ENCODE measurements at places on chromosomes 1 and 21.

DNA sequence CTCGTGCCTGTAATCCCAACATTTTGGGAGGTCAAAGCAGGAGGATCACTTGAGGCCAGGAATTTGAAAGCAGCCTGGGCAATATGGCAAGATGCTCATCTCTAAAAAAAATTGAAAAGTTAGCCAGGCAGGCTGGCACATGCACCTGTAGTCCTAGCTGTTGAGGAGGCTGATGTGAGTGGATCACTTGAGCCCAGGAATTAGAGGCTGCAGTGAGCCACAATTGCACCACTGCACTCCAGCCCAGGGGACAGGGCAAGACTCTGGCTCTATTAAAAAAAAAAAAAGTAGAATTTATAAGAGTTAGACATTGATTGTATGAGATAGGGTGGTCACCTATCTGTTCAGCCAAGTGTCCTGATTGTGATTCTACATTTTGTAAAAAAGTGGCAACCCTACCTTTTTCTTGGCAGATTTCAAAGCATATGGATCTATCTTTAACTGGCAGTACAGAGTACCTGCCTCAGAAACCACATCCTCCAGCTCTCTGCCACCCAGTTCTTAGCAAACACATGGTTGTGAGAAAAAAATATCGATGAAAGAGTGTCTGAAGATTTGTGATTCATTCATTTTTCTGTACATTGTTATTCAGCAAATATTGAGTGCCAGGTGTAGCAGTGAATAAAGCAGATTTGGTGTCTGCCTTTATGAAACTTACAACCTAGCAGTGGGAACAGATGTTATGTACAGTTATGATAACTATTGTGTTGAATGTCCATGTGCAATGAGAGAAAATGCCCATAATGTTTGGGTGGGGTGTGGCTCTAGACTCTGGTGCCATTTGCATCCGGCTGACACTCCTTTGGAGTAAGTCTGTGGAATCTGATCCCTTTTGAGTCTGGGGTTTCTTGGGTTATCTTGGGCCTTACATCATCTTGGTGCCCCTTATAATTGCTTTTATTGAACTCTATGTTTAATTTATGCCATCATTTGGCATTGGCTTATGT, 82.5 kb downstream of the ST3GAL3 start:
- DNase-seq = no peak

DNA sequence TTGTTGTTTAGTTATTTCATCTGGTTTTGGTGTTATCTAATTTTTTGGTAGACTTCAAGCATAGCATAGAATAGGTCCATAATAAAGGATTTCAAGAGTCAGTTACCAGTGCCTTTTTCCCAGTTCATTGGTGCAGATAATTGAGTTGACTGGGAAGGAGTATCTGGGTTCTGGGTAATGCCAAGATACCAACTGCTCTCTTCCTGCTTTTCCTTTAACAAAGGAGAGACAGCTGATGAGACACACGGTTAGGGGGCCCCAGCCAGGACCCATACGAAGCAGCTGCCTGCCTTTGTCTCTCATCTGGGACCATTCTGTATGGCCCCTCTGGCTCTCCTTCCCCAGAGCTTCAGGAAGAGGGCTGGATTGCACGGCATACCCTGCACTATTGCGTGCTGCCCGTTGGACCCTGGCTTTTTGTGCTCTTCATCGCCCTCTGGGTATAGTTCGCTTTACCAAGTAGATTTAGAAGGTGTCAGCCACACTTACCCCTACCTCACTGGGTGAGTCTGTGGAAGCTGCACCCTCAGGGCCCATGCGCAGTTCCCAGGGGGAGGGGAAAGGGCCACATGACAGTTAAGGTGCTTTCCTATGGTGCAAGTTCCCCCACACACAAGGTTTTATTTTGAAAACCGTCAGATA, 7.0 kb downstream of the NAV1 start:
- peak; percentile 66 for DNase-seq

GRCh38 chr1:74650561-74650960, 23.0 kb downstream of the ERICH3 start:
- no peak for DNase-seq

DNA sequence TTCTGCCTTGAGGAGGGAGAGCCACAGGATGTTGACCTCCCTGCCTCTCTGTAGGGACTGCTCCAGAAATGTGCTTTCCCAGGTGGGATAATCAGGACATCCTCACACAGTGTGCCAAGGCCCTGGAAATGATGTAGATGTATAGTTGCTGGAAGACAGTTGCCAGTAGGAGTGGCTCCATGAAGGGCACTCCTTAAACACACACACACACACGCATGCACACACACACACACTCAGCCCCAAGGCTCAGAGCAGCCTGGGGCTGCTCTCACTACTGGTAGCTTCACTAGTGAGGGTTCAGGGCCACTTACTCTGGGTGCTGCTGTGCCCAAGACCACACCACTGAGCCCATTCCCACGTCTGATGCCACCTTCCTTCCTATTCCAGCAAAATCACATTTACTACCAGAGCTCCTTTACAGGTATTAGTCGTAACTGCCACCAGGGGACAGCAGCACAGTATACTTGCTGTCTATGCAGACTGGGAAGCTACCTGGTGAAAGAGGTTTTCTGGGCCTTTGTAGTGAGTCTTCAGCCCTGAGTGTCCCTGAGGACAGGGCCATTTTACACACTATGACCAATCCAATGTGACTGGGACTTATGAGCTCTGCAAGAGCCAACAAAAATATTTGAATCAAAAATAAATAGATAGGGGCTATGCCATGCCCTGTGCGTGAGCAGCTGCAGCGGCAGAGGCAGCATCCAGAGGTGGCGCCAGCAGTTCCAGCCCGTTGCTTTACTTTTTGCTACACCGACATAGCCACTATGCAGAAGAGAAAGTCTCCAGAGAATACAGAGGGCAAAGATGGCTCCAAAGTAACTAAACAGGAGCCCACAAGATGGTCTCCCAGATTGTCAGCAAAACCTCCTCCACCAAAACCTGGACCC, 15.0 kb downstream of the CRNN start:
- no peak for DNase-seq

GRCh38 chr1:245290836-245291235, 136.1 kb downstream of the KIF26B start:
- no peak for DNase-seq

GRCh38 chr1:243842161-243842560, 7.9 kb downstream of the AKT3 start:
- no peak for DNase-seq

DNA sequence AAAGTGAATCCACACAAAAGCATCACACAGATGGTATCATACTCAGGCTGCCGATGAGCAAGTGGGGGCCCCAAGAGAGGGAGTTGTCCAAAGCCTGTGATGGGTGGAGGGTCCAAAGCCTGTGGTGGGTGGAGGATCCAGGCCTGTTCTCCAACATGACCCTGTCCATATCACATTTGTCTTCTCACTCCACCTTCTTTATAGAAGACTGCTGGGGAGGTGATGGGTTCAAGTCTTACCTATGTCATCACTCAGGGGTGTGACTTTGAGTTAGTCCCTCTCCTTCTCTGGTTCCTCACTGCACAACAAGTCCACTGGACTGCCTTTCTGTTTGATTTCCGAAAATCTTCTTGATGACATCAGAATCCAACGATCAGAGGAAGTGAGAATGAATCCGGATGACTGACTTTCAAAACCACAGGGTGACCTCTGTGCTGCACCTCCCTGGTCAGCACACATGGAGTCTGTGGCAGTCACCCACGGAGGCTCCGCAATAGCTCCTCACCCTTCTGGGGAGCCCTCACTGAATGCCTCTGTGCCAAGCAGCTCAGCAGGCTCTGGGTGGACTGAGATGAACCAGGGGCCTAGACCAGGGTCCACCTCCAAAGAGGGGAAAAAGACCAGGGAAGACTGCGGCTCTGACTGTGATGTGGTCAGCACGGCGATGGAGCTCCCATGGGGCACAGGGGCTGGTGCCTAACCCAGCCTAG, 166.8 kb downstream of the HIVEP3 start:
- peak; percentile 94 for DNase-seq

DNA sequence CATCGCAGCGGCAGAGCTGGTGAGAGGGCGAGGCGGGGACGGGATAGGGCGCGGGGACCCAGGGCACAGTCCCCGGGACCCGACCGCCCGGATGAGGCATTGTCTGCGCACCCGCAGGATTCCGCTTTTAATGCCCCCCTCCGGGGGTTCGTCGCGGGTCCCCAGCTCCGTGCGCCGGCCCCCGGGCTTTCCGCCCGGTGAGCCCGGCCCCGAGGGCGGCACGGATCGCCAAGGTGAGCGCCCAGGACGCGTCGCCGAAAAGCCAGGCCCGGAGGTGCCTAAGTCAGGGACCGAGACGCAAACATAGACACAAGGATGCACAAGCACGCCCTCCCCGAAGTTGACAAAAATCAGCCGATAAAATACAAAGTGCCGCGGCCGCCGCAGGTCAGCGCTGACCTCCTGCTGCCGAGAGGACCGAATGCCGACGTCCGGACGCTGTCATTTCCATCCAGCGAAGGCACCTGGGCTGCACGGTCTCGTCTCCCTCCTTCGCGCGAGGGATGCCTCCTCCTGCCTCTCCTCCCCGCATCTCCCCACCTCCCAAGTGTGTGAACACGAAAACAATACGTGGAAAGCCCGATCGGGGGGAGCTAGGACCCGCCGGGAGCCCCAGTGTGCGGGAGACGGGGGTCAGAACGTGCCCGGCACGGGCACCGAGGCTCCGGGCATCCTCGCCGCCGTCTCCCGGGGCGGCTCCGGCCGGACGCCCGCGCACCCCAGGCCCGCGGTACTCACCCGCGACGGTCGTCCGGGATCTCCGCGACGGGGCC, 101.1 kb upstream of the SOD1 start:
- no peak for DNase-seq

- DNase-seq = no peak
Measured at GRCh38 chr1:36268981-36269380, 37.2 kb upstream of the SH3D21 start.

- DNase-seq = no peak
Measured at GRCh38 chr1:6037338-6037762, 8.3 kb upstream of the KCNAB2 start.

DNA sequence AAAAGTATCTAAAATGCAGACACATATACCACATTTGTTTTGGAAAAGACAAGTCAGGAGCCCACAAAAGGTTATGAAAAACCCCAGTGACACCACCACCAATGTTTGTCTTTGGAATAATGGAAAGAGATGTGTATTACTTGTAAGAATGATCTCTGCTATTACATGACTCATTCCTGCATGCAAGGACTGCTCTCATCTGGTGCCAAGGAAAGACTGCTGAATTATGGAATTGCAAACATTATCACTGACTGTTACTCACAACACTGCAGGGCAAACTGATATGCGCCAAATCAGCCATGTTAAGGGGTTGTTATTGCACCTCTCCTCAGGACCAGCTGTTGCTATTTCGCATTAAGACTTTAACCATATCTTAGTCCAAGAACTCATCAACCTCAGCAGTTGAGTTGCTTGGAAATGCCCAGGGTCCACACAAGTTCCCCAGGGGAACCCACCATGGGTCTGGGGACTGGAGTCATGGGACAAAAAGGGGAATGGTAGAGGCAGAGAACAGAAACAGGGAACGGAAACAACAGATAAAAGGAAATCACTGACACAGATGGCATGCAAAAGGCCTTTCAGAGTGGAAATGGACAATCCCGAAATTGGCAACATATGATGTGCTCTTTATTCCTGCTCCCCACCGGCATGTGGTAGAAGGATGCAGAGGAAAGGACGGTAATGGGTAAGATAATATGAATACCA, 34.4 kb downstream of the CAPZB start:
- no peak for DNase-seq

Measured in CD14-positive monocyte (primary cell).